HCT116 (cell line): ENCODE measurements at places on chromosomes 3 and 15.
A peak's percentile ranks its signal among the peaks of the same experiment; 100 is the strongest.

GRCh38 chr15:79592126-79592525 is 160.0 kb downstream of the MINAR1 start:
- DNase-seq = no peak

DNA sequence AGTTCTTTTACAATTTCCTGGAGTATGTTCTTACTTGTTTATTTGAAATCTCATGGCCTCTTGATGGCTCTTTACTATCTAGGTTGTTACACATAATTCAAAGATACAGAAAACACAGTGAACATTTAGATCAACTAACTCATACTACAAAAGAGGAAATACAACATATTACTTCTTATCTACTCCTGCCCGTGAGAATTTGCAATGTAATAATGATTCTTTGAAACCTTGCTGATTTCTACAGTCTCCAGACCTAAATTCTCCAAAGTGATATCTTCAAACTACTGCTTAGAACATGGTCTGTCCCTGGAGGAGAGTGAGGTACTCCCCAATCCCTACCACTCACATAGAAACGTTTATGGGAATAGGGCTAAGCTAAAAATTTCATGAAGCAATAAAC is 29.9 kb upstream of the GOLGA8B start:
- DNase-seq = no peak

GRCh38 chr15:63457379-63457778 is 47.0 kb upstream of the USP3 start:
- no peak for DNase-seq

- peak; percentile 71 for DNase-seq
Measured at GRCh38 chr3:151156618-151157216, 46.3 kb downstream of the GPR171 start.

- no peak for DNase-seq
Measured at GRCh38 chr3:32597656-32598055, 27.0 kb upstream of the DYNC1LI1 start.

- no peak for DNase-seq
Measured at GRCh38 chr15:53534105-53534839, 225.2 kb downstream of the WDR72 start.

GRCh38 chr3:134536781-134537180 is 50.9 kb downstream of the CEP63 start:
- DNase-seq = no peak

DNA sequence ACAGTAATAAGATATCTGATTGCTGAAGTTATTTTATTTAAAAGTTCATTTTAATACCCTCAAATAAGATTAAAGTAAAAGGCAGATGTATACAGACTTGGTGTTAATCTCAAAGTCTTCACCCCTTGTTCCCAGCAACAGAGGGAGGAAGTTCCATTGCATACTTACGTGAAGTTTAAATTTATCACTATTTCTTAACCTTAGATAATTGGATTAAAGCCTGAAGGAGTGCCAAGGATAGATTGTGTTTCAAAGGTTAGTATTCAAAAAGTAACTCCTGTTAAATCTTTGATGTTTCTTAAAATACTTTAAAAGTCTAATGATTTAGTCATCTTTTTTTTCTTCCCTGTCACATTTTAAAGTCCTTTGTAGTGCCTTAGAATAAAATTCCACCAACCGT is 39.3 kb downstream of the ATP1B3 start:
- no peak for DNase-seq

GRCh38 chr3:197961582-197961945 is 1.5 kb downstream of the LMLN start:
- no peak for DNase-seq

- DNase-seq = no peak
Measured at GRCh38 chr3:4520033-4520816, 27.1 kb downstream of the ITPR1 start.

DNA sequence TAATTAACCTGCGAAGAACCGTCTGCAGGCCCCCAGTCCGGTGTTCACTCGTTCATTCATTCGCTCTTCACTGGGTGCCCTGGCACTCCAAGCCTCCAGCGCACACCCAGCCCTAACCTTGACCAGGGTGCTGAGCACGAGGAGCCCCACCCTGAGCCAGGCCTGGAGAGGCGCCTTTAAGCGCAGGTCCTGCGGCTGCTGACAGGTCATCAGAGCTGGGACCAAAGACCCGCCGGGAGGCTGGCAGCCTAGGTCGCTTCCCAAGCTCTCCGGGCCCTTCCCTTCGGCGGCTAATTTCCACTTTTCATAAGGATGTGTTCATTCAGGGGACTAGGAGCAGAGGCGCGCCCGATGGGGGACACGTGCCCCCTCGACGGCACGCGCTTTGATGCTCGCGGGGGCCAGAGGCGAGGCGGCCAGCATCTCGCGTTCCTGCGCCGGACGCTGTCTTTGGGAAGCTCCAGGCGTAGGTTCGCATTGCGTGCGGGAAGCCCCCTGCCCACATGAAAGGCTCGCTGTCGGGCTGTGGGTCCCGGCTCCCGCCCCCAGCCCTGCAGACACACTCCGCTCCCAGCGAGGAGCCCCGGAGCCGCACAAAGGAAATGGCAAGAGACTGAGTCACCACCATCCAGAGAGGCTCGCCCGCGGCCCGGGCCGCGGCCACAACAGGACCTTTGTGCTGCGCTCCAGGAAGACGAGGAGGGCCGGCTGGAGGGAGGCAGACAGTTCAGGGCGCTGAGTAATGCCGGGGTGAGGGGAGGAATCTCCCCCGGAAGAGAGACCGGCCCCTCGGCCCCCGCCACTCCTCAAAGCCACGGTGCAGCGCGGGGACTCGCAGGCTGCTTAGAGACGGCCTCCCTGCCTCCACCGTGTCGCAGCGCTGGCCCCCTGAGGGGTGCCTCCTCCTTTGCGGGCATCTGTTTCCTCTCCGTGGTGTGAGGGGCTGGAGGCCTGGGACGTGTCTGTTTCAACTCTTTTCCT is 266.4 kb upstream of the HES1 start:
- DNase-seq = peak; percentile 79

GRCh38 chr3:168312984-168313383 is 217.3 kb upstream of the GOLIM4 start:
- no peak for DNase-seq

DNA sequence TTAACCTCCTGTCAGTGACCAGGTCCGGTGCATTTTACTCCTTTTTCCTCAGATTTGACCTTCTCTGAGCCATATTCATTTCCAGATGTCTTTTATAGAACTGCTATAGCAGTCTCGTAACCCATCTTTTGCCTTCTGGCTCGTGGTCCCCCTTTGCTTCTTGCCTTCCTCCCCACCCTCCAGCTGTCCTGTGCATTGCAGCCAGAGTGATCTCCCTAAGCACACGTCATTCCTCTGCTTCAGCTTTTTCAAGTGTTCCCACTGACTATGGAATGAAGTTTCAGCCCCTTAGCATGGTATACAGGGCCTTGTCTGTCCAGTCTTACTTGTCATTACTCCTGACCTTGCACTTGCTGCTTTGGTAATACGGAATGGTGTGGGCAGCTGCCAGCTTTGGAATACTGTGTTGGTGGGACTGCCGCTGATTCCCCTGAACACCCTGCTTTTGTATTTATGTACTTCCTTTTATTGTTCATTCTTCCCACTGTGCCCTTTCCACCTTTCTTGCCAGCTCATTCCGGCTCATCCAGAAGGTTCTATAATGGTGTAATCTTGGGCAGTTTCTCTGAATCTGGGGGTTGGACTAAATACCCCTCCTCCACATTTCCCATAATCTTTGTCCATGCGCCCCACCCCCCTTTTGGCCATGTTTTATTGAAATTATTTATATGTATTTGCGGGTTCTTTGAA is 38.9 kb downstream of the SLC25A26 start:
- DNase-seq = no peak

- no peak for DNase-seq
Measured at GRCh38 chr15:27730868-27731267, 368.2 kb downstream of the OCA2 start.

DNA sequence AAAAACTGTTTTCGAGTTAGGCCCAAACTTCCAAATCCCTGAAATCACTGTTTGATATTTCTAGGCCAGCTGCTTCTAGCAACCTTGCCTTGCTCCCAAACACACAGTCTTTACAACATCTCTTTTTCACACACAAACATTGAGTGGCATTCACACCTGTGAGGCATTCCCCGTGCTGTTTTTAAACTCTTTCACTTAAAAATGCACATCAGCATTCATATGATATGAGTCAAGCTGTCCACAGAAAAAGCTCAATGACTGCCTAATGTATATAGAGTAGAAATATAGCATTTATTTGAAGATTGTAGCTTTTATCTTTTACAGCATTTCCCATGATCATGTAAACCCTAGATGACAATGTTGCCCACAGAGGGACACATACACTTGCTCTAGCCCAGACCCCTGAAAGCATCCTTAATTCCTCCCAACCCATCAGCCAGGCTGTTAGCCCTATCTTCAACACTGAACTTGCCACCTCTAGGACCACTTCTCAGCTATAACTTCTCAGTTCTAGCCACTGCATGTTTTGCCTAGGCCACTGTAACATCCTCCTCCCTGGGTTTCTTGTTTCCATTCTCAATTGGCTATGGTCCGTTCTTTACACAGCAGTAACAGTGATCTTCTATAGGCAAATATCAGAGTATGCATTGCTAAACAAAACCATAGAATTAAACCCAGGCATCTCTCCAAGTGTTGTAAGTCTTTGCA is 782.6 kb downstream of the DIPK2A start:
- DNase-seq = no peak
